Right hindlimb (tissue), 1 donor: ENCODE measurements at places on chromosomes 5 and 9.

GRCh38 chr9:98453589-98454311, 198.3 kb upstream of the TBC1D2 start:
- no peak for DNase-seq

GRCh38 chr5:56688402-56688801, 126.9 kb upstream of the MAP3K1 start:
- DNase-seq: no peak

- DNase-seq: peak; percentile 71
Observed at GRCh38 chr5:52989781-52990527, 802 bp downstream of the ITGA2 start.

DNA sequence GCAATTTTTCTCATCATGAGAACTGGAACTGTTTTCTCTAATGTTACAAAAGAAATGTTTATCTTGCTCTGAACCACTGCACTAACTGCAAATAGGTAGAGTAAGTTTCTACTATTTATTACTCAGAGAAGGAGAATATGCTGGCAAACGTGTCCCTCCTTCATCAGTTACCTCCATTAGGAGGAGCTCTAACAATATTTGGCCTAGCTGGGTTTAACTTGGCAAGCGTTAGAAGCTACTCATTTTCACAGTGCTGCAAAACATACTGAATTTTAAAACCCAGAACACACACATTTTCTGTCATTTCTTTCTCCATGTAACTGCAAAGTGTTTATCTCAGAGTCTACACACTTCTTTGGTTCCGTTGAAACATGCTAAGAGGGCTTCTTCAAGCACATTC, 101.0 kb upstream of the GABRG2 start:
- no peak for DNase-seq

- DNase-seq: no peak
Observed at GRCh38 chr9:25861421-25861820, 183.2 kb upstream of the TUSC1 start.
